Germinal center (tissue), 1 donor: ENCODE measurements at places on chromosomes 2 and 18.

DNA sequence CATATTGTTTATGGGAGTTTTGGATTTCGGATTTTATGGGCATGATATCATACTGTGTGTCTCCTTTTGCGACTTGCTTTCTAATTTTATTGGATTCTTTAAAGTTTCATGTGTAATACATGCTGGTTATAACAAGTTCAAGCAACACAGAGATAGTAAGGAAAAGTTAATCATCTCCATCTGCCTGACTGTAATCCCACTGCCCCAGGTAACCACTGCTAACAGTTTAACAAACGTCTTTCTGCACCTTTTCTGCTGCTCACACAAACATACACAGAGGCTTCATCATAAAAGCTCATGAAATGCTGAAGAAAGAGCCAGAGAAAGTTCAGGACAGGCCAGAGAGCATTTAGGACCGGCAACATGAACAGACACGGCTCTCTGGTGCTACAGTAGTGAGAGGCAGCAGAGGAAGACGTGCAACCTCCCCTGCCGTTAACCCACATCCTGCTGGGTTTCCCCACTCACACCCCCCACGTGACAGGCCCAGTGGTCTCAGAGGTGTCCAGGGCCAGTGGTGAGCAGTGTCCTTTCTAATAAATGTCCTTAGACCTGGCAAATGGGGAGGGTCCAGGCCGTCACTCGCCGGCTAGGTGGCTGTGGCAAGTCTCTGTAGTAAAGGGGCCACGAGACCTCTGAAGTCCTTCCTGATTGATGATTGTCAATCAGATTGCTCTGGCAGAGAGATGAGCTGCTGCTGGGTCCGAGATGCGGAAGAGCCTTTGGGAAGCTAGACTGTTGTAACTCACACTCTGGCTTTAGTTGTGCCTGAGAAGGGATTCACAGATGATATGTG lies 43.0 kb upstream of the SLC1A4 start:
- DNase-seq = peak; percentile 65

DNA sequence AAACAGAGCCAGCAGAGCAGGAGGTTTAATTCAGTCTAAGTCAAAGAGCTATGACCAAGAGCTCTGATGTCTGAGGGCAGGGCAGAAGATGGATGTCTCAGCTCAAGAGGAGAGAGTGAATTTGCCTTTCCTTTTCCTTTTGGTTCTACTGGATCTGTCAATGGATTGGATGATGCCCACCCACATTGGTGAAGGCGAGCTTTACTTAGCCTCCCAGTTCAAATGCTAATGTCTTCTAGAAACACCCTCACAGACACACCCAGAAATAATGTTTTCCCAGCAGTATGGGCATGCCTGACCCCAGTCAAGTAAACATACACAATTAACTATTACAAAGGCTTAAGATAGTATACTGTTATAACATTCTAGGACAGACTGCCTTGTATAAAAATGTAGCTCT lies 236.3 kb upstream of the NRXN1 start:
- no peak for DNase-seq

- peak; percentile 80 for DNase-seq
These were observed at the start of gene PRKD3 for GRCh38 chr2:37324786-37325624. PRKD3 (minus strand) TSS chr2:37324833; CDS start chr2:37316524, 8,309 bp downstream.

DNA sequence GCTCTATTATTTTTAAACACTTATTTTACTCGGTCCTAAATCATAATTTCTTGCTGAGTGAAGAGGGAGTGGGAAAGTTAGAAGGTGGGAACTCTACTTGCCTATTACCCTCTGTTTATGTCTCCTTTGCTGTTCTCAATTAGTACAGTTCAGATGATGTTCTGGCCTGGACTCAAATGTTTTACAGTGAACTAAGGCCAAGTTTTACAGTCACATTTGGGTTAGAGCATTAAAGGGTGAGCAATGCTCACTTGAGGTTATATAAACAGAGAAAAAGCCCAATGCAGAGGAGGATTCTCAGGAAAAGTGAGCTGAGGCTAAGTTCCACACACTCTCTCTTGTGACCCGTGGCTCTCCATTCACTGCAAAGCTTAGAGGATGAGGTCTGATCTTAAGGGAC lies 52.4 kb downstream of the ITSN2 start:
- DNase-seq = no peak

DNA sequence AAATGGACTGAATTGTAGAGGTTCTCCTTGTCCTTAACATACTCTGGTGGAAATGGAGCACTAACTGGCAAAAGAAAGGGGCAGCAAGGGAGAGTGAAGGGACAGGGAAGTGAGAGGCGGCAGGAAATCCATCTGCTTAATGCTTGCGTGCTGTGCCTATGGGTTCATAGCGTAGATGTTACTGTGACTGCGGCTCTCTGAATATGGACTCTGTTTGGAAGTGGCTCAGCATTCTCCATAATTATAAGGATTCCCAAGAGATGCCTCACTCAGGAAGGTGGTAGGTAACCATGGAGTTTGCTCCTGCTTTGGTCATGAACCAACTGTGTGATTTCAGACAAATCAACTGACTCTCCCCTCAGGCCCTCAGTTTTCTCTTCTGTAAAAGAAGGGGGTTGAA lies 50.0 kb downstream of the MYO3B start:
- DNase-seq = no peak
